Upper lobe of left lung (tissue), 6 donors: ENCODE measurements at places on chromosomes 7 and 10. TPM values are rescaled to one million over a fixed set of nuclear protein-coding genes. Genes with fewer than 3 reads are reported as not detected.

Gene IFIT2
- total RNA-seq, result 49.0 TPM

Gene COL13A1
- total RNA-seq, result 4.3 TPM

Gene CEP55
- 2.4 TPM for total RNA-seq

Gene TEX47
- not detected for total RNA-seq

Gene DNAH11
- 24.1 TPM for total RNA-seq

Gene DGKI
- total RNA-seq, result 4.5 TPM

Gene ZNF800
- total RNA-seq, result 31.6 TPM

Gene TSPAN33
- 8.3 TPM for total RNA-seq

Gene DKK1
- total RNA-seq, result not detected

Gene PDE1C
- total RNA-seq, result 38.8 TPM

Gene ZCWPW1
- 3.8 TPM for total RNA-seq

Gene CFTR
- 17.5 TPM for total RNA-seq

Gene FAM237B
- total RNA-seq, result 0.15 TPM

Gene HABP2
- total RNA-seq, result 2.5 TPM

Gene PRKRIP1
- 20.2 TPM for total RNA-seq

Gene SLC13A1
- total RNA-seq, result not detected
